ENCODE measurements at places on chromosomes 7 and 10.

DNA sequence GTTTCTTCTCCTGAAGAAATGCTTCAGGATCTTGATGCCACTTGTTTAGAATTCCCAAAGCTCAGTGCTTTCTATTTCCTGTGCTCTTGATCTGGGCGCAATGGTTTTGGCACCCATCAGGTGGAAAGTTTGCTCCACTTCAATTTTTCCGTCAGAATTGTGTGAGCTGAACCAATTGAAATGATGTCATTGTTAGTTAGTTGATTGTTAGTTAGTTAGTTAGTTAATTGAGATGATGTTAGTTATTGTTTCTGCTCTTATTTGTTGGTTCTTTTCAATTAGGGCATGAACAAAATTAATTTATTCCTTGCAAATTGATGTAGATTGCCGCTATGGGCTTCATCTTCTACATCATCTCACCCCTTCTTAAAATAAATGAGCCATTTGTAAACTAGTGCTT, 252.6 kb downstream of the BAMBI start:
- DNase-seq: no peak

GRCh38 chr7:150412518-150413488, 33.7 kb downstream of the ZNF775 start:
- DNase-seq: no peak

GRCh38 chr7:148701414-148701813, 2.7 kb downstream of the CUL1 start:
- no peak for DNase-seq

DNA sequence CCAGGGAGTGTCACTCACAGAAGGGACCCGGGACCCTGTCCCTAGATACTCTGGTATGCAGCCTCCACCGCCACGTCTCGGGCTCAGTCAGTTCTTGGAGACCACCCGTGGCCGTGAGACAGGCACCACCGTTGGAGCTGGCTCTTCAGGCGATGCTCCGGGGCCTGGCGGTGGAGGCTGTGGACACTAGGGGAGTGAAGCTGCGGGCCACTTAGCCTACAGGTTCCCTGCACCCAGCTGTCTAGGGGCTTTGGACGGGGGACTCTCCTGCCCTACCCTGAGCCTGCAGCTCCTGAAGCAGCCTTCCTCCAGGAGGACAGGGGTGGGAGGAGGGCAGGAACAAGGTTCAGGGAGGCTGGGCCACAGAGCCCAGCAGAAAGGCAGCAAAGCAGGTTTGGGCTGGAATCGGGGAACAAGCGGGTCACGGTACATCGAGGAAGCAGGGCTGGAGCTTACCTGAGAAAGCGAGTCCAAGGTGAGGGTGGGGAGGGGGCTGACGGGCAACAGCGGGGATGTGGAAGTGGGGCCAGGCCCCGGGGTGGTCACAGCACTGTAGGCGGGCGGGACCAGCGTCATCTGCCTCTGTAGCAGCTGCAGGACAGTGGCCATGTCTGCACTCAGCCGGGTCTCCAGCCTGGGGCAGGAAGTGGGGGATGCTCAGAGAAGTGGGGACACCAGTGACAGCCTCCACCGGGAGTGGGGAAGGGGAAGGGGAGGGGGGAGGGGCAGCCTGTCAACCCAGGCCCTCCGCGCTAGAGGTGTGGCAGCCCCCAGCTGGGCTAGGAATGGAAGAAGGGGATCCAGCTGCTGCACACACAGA, 31.5 kb downstream of the KCNH2 start:
- DNase-seq: no peak

DNA sequence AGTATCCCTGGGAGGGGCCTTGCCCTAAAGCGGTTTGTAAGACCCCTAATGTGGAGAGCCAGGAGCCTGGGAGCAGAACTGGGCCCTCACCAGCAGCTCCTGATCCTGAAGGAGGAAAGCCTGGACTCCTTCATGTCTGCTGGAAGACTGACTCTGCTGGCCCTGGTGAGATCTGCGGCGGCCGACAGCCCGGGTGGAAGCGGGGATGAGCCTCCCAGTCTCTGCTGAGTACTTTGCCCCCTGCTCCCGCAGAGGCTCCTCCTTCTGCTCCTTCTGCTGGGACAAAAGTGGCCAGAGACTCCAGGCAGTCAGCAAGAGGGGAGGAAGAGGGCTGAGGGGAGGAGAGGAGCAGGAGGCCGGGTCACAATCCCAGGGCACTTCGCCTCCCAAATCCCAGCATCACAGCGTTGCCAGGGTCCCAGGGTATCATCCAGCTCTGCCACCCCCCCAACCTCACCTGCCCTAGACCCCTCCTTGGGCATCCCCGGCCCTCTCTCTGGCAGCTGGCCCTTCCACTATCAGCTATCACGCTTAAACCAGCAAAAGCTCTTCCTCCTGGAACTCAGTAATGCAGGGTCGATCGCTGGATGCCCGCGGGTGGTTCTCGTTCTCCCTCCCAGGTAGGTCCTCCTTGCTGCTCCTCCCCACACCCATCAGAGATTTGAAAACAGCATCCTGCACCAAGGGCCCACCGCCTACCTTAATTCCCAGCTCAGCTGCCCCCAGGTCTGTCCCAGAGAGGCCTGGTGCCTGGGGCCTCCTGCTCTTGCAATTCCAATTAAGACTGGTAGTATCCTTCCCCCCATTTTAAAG, 7.9 kb downstream of the TBATA start:
- no peak for DNase-seq

GRCh38 chr10:82294874-82295378, 419.9 kb downstream of the NRG3 start:
- no peak for DNase-seq

DNA sequence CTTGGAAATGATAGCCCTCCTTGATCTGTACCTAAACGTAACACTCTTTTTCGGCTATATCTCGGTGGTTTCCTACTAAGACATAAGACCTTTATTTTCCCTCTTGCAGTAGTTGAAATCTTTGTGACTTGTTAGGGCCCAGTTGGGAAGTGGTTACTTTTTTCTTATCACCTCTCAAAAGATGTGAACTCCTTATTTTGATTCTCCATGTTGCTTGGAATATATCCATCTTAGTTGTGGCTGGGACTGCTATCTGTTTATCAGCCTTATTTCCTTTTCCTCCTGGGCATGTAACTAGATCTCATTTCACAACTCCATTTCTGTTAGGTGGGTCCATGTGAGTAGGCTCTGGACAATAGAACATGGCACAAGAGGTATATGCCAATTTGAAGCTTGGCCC, 4.1 kb upstream of the CPED1 start:
- no peak for DNase-seq

- no peak for DNase-seq
These were observed 90.0 kb downstream of the MYOF start for GRCh38 chr10:93392121-93392520.

- DNase-seq: no peak
These were observed 185.2 kb upstream of the ITGB1 start for GRCh38 chr10:33143160-33143728.

- DNase-seq: no peak
These were observed 27.6 kb upstream of the RUFY2 start for GRCh38 chr10:68434657-68435056.

DNA sequence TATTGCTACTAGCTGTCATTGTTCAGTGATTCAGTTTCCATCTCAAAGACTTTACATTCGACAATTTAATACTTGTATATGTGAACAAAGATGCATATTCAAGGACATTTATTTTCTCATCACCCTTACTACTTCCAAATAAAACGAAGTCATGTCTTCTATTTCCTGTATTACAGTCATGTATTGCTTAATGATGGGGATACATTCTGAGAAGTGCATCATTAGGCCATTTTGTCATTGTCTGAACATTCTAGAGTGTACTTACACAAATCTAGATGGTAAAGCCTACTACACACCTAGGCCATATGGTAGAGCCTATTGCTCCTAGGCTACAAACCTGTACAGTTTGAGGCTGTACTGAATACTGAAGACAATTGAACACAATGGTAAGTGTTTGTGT, 6.5 kb downstream of the C10orf95 start:
- DNase-seq: no peak

DNA sequence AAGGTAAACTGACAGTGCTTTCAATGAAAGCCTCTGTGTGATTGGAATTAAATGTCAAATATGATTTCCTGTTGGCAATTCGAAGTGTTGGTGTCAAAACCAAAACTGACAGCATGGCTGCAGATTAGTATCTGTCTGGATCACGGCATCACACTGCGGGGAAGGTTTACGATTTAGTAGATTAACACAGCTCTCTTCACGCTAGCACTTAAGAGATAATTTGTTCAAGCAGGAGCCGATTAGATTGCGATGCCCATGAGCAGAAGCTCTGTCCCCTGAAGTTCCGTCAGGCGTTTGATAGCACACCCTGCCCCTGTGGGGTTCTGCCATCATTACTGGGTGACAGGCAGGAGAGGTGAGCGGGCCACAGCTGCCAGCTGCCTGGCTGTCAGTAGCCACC, 279.5 kb upstream of the AUTS2 start:
- no peak for DNase-seq

GRCh38 chr7:37108615-37109014, 340.0 kb downstream of the ELMO1 start:
- no peak for DNase-seq

DNA sequence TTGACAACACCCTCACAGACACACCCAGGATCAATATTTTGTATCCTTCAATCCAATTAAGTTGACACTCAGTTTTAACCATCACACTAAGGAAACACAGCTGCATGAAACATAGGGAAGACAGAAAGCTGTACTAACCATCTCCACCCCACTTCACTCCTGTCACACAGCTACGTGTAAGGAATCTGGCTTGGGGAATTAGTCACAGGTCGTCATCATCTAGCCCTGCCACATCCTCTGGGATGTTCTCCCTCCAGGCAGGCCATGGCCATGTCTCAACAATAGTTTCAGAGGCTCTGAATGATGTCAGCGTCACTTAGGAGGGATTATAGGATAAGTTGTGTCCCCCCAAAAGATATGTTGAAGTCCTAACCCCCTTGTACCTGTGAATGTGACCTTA, 10.8 kb upstream of the SEMA3C start:
- no peak for DNase-seq

GRCh38 chr7:126843336-126843735, 409.4 kb downstream of the GRM8 start:
- DNase-seq: no peak

GRCh38 chr7:66899552-66900280, 21.3 kb upstream of the TMEM248 start:
- DNase-seq: no peak

DNA sequence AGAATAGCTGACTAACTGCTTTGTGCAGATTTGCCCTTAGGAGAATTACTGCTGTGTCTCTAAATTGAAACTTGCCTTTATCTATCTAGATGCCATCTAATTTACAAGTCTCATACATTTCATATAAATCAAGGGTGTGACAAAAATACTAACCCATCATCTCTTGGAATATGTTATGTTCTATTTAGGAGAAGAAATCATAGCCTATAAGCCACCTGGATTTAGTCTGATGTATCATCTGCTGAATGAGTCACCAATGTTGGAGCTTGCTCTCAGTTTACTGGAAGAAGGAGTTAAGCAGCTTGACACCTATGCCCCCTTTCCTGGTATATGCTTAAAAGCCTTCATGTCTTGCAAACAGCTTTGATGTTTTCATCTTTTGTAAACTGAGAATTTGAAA, 43.5 kb downstream of the NUP205 start:
- no peak for DNase-seq

DNA sequence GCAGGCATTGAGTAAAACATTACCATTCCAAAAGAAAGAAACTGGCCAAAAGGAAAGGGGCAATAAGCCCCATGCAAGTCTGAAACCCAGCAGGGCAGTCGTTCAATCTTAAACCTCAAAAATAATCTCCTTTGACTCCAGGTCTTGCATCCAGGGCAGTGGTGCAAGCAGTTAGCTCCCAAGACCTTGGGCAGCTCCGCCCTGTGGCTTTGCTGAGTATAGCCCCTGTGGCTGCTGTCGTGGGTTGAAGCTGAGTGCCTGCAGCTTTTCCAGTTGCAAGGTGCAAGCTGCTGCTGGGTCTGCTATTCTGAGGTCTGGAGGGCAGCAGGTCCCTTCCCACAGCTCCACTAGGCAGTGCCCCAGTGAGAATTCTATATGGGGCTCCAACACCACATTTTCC, 580.1 kb upstream of the AUTS2 start:
- DNase-seq: no peak

DNA sequence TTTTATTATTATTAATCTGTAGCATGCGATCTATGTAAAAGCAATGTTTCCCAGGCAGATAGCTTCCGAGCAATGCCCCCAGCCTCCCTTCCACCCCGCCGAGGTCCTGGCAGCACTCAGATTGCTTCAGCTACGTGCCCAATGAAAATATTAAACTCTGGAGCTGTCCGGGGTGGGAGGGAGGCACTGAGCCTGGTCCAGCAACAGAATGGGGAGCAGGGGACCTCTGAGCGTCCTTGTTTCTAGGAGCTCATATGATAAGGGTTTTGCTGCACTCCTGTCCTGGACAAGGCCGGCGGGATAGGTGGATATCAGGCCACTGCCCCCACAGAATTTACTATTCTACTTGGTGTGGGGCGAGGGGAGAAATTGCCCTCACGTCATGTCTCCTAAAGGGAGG, 44.5 kb upstream of the CDK1 start:
- no peak for DNase-seq

DNA sequence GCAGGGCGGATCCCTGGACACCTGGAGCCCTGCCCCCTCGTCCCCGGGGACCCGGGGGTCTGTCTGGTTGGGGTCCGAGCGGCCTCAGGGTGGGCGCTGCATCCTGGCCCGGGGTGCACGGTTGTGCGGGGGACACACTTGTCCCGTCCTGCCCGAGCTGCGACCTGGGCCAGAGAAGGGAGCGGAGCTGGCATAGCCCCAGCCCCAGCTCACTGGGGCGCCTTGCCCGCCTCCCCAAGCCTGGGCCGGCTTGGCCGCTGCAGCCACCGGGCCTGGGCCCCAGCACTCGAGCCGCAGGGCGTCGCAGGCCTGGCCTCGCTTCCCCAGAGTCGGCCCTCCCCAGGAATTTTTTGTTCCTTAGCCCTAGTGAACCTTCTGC, 54.5 kb downstream of the GLRX3 start:
- DNase-seq: no peak

- DNase-seq: no peak
These were observed 165.8 kb downstream of the CACNB2 start for GRCh38 chr10:18306031-18306430.

- DNase-seq: no peak
These were observed 980.5 kb downstream of the LRMDA start for GRCh38 chr10:76411729-76412435.

DNA sequence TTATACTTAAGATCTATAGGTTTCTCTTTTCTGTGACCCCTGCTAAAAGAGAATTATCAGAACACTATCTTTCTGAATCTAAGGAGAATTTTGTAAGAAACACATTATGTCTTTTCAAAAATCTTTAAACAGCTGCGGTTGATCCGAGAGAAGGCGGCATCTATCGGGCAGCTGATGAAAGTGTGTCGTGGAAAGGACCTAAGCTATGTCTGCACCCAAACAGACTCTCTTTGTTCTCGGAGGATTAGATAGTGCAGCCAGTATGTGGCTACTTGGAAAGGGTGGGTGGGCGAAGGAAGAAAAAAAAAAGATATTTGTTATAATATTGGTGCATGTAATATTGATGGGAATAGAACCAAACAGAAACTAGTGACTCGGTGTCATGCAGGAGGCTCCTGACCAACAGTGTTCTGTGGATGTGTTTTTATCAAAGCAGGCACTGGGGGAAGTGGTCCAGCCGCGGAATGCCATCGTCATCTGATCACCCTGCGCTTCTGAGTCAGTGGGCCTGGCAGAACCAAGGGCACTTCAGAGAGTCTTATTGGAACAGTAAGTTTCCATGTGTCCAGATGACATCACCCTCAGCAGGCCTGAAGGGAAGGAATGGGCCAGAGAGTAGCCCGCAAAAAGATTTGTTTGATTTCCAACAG, 509.7 kb upstream of the AKR1E2 start:
- no peak for DNase-seq
